Tongue (tissue), 3 donors: ENCODE measurements at places on chromosomes 7 and 10.

DNA sequence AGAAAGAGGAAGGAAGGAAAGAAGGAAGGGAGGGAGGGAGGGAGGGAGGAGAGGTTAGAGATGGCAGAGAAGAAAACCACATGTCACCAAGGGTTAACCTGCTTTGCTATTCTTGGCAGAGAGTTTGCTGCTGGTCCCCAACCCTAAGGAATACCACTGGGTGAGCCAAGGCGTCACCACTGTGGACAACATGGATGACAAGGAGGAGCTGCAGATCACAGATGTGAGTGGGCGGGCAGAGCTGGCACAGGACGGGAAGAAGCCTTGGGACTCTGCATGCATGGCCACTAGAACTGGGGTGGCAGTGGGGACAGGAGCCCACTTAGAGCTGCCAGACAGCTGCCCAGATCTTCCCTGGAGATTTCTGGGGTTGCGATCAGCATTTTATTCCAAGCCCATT is 17.2 kb upstream of the MYH16 start:
- no peak for DNase-seq

DNA sequence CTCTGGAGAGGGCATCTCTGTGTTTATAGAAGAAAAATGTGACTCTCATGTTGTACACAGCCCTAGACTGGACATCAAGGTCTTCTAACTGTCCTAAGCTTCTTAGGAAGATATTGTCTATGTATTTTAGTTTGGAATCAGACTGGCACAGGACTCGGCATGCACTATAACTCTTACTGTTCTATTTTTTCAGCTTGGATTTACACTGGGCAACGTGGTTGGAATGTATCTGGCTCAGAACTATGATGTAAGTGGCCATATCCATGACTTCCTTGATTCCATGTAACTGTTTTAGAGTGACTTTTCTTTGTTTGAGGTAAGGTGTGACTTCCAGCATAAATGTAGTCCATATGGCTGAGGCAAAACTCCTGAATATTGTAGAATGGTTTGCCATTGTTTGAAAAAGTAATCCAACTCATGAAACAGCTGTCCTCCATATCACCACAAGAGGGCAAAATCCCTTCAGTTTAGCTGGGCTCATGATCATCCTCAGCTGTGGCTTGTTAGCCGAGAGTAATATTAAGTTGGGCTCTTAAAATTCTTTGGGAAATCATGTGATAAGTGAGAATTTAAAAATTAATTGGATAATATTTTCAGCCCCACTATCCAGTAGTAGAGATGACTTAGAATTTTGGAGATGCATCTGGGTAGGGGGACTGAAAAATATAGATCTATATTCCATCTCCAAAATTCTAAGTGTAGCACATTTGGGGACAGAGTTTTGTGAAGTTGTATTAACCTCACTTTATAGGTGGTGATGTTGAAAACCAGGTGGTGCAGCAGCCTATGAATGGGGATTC is 10.4 kb downstream of the STMP1 start:
- peak; percentile 81 for DNase-seq

- DNase-seq, result no peak
Observed at GRCh38 chr7:16891874-16892643, 10.3 kb upstream of the AGR3 start.

DNA sequence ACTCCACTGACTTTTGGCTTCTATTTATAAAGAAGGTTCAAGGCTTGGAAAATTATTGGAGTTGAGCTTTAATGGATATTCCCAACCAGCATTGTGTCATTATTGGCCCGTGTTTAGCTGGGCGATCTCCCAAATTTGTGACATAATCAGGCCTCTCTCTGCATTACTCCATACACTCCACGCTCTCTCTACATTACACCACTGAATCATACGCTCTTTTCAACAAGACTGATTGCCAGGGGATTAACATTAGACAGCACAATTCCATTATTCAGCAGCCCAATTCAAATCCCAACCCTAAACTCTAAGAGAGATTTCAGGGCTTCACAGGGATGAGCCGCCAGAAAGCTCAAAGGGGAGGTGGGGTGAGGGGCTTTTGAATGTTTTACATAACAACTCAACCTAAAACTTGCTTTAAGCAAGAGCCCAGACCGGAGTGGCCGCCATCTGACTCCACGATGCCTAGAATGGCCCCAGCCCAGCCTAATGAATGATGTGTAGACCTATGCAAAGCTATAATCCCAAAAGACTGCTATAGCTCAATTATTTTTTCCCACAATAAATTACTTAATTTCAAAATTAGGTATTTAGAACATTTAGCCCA is 61.8 kb downstream of the FGFR2 start:
- peak; percentile 90 for DNase-seq

DNA sequence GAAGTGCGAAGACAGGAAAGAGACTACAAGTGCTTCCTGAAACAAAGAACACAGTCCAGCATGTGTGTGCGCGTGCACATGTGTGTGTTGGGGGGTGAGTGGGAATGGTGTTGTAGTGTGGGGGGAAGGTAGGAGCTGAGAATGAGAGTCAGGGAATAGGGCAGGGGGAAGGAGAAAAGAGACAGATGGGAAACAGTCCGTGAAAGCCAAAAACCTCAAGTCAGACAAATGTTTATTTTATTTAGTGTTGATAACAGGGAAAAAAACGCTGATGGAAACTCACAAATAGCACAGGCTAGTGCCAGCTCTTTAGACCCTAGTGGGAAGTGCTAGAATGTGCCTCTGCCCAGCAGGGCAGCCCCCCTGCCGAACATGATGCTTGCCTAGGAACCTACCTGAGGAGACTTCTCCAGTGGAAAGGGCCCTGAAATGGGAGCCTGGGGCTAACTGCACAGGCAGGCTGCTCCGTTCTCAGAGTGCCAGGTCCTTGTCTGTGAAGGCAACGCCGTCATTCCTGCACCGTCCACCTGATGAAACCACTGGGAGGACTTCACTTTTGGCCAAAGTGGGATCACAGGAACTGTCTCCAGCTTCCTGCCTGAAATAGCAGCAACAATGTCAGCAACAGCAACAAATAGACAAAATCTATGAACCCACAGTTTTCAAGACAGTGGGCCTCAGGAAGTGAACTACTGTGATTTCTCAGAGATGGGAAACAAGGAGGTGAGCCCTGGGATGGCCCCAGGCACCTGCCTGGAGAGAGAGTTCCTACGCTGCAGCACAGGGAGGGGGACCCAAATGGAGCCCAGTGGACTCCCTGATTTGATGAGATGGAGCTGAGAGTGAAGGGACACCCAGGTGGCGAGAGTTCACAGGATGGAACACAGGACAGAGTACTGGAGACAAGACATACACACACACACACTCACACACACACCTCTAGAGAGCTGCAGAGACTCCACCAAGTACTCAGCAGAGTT is 379.7 kb downstream of the RPS24 start:
- no peak for DNase-seq

- DNase-seq, result no peak
Observed at GRCh38 chr10:34599026-34599795, 215.9 kb downstream of the PARD3 start.

DNA sequence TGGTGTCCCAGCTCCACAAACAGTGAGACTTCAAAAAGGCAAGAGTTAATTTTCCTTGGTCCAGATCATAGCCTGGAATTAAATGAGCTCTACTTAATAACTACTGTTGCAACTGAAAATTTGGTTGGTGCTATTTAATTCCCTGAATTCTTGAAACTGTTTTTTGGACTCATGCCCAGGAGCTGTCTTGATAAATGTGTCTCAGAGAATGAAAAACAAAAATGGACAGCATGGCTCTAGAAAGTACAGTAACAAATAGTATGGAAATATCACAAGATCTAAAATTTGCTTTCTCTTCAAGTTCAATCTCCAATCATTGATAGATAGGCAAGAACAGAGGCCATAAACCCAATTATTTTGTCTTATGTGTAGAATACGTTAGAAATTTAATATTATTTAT is 42.5 kb downstream of the CCDC71L start:
- DNase-seq, result peak; percentile 48

GRCh38 chr10:61761825-61762217 is 99.1 kb downstream of the CABCOCO1 start:
- DNase-seq, result no peak

- DNase-seq, result no peak
Observed at GRCh38 chr7:12130609-12131008, 80.5 kb upstream of the TMEM106B start.

DNA sequence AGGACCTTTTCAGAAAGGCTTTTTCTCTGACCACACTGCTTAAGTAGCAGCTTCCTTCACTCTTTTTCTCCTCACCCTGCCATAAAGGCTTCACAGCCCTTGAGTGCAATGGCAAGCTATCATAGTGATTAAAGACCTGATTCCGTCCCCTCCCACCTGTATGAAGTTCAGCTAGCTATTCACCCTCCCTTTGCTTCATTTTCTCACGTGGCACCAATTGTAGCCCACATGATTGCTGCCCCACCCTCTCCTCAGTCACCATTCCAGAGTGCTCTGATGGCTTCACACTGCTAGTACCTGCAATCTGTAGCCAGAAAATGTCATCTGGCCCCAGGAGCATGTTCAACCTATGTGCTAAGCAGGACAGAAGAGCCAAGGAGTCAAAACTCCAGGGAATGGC is 523.8 kb downstream of the GRM8 start:
- no peak for DNase-seq

DNA sequence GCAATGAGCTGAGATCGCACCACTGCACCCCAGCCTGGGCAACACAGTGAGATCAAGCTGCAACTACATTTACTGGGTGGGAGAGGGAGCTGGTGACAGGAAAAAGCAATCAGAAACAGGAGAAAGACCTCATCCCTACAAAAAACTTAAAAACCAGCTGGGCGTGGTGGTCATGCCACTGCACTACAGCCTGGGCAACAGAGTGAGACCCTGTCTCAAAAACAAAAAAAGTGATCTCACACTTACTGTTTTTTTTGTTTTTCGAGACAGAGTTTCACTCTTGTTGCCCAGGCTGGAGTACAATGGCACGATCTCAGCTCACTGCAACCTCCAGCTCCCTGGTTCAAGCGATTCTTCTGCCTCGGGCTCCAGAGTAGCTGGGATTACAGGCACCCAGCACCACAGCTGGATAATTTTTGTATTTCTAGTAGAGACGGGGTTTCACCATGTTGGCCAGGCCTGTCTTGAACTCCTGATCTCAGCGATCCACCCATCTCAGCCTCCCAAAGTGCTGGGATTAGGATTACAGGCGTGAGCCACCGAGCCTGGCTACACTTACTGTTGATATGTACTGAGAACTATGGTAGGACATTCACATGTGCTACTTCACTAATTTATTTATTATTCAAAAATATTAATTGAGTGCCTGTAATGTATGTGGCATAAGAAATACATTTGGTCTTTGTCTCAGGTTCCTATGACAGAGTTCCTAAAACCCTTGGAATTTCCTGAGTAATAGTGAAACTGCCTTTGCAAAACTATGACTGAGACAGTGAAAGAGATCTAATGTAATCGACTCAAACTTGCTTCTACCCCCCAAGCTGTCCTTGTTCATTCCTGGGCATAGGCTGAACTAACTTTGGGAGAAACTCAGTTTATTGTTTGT is 27.7 kb upstream of the NRBF2 start:
- DNase-seq, result no peak

- DNase-seq, result peak; percentile 51
Observed at GRCh38 chr7:37420946-37421695, 27.5 kb downstream of the ELMO1 start.

GRCh38 chr10:29473406-29474100 is 161.2 kb downstream of the SVIL start:
- DNase-seq, result no peak

DNA sequence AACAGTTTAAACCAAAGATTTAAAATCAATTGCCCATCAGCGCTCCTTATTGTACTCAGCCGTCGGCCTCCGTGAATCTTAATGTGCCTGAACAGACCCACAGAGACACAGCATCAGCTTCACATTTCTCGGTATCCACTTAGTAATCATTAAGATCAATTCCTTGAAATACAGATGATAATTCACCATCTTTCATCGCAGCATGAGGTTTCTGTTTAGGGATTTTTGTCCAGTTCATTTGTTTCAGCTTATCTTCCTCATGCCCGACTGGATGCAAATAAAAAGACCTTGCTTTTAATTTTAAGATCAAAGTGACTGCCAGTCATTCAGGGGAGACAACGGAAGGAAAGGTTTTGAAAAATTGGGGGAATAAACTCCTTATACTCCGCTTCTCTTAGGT is 207.8 kb downstream of the WDR37 start:
- DNase-seq, result no peak

DNA sequence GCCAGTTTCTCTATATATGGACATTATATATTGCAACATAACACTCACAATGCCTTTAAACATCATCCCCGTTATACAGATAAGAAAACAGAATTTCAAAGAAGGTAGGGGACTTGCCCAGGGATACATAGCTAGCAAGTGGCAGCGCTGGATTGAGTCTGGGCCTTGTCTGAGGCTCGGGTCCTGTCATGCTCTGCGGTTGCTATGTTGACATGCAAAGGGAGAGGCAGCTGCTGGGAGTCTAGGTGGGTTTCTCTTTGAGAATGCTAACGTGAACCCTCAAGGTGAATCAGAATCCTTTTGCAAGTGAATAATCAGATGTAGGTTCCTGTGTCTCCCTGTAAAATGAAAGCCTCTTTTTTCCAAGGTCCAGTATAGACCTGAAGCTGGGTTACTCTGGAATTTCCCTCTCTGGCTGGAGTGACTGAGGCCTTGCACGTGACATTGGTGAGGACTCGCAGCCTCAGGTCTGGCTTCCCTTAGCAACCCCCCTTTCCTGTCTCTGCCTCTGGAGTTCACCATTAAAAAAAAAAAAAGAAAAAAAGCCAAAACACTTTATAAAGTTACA is 38.9 kb downstream of the TCF7L2 start:
- DNase-seq, result no peak

- peak; percentile 17 for DNase-seq
Observed at GRCh38 chr7:43572516-43573049, 10.3 kb upstream of the STK17A start.

- DNase-seq, result no peak
Observed at GRCh38 chr7:119712886-119713462, 560.0 kb upstream of the KCND2 start.

GRCh38 chr10:8183241-8183704 is 128.8 kb downstream of the GATA3 start:
- DNase-seq, result no peak

DNA sequence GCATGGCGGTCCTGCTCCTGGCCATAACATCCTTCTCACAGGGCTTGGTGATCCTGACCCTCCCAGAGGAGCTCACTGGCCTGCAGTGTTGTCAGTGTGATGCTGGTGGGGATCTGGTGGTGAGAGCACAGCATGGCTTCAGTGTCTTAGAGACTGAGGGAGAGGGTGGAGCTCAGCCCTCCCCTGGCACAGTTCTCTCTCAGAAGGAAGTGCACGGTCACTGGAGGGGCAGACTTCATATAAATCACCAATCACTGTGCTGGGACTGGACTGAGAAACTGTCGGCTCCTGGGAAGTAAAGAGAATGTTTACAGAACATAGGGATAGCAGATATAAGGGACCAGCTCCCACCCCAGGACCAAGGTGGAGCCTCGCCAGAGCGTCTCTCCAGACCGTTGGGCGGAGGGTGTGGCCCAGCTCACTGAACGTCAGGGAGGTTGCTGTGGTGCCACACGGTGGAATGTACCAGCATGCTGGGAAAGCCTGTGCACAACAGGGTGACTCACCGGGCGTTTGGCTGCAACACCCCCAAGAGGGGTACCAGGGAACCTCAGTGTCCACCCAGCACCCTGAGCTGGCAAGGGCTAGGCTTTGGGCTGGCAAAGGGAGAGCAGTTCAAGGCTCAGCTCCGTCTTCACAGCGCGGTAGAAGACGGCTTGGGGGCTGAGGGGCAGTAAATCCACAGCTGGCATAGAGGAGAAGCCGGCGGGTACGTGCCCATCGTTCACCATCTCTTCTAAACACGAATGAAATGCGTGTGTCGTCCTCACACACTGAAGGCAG is 8.8 kb upstream of the GET4 start:
- DNase-seq, result no peak
